ENCODE measurements at places on chromosomes 11 and 22. TPM values are rescaled to one million over a fixed set of nuclear protein-coding genes. Genes with fewer than 3 reads are reported as not detected.
A peak's percentile ranks its signal among the peaks of the same experiment; 100 is the strongest.

PKDREJ gene
- under 0.01 TPM for total RNA-seq

CARD10 gene
- total RNA-seq: 6.4 TPM

FOSL1 gene
- 4.9 TPM for total RNA-seq

P4HA3 gene
- total RNA-seq: 1.1 TPM

DNA sequence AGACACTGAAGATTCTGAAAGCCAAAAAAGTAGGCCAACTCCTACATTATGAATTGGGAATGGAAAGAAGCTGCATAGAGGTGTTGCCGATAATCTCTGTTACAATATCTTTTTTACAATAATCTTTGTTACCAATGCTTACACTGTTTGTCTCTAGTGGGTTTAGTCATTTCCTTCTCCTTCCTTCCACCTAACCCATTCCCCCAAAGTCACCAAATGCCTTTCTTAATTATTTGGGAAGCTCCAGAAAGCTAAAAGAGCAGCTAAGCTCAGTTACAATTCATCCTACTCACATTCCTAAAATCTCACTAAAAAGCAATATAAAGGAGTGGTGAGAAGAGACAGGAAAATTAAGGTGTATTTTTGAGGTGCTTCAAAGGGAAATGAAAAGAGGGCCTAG is 313.7 kb downstream of the SWAP70 start:
- no peak overlapping the region for H3K4me3 ChIP-seq
- no peaks in the 10 kb centered on the region for H3K36me3 ChIP-seq
- no peaks in the 10 kb centered on the region for H3K4me1 ChIP-seq
- no peaks in the 10 kb centered on the region for H3K27me3 ChIP-seq
- no peak overlapping the region for H3K27ac ChIP-seq

DNA sequence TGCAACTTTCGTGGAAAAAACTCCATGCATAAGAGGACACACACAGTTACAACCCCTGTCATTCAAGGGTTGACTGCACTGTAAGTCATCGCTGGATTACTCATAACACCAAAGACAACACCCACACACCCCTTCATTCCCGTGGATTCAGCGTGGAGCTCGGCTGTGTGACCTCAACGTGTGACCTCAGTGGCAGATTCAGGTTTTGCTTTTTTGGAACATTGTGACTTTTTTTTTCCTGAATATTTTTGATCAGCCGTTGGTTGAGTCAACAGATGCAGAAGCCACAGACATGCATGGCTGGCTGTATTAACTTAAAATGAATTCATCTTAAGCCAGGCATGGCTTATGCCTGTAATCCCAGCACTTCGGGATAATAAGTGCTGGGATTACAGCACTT is 19.7 kb upstream of the MUC5AC start:
- no peaks in the 10 kb centered on the region for H3K27me3 ChIP-seq
- no peak overlapping the region for H3K4me3 ChIP-seq
- no peak for DNase-seq
- no peaks in the 10 kb centered on the region for H3K36me3 ChIP-seq

- H3K27me3 ChIP-seq: no peaks in the 10 kb centered on the region
- no peak for DNase-seq
- no peaks in the 10 kb centered on the region for H3K36me3 ChIP-seq
- no peaks in the 10 kb centered on the region for H3K4me1 ChIP-seq
Measured at GRCh38 chr11:36695111-36695510, 97.1 kb upstream of the RAG2 start.

DNA sequence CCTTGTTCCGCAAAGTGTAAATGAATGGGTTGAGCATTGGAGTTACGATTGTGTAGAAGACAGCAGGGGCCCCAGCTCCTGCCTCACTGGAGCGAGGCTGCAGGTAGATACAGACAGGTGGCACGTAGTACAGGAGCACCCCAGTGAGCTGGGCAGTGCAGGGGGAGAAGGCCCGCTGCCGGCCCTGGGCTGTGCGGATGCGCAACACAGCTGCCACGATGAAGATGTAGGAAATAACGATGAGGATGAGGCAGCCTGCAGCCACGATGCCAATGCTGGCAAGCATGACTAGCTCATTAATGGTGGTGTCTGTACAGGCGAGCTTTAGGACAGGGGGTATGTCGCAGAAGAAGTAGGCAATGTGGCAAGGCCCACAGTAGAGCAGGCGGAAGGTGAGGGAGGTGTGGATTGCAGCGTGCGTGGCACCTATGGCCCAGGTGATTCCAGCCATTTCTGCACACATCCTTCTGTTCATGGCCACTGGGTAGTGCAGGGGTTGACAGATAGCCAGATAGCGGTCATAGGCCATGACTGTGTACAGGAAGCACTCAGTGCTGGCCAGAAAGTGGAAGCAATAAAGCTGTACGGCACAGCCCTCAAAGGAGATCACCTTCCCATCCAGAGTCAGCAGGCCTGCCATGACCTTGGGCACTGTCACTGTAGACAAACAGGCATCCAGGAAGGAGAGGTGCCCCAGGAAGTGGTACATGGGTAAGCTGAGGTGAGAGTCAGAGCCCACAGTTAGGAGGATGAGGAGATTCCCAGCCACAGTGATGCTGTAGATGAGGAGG is 616 bp downstream of the OR10S1 start:
- no peak for DNase-seq
- no peaks in the 10 kb centered on the region for H3K36me3 ChIP-seq
- H3K27me3 ChIP-seq: no peaks in the 10 kb centered on the region
- H3K4me1 ChIP-seq: no peaks in the 10 kb centered on the region
- H3K4me3 ChIP-seq: no peak overlapping the region
- no peak overlapping the region for H3K27ac ChIP-seq

- H3K27ac ChIP-seq: no peak overlapping the region
- H3K36me3 ChIP-seq: no peaks in the 10 kb centered on the region
Measured at GRCh38 chr22:19889951-19890350, 35.3 kb upstream of the GNB1L start.

DNA sequence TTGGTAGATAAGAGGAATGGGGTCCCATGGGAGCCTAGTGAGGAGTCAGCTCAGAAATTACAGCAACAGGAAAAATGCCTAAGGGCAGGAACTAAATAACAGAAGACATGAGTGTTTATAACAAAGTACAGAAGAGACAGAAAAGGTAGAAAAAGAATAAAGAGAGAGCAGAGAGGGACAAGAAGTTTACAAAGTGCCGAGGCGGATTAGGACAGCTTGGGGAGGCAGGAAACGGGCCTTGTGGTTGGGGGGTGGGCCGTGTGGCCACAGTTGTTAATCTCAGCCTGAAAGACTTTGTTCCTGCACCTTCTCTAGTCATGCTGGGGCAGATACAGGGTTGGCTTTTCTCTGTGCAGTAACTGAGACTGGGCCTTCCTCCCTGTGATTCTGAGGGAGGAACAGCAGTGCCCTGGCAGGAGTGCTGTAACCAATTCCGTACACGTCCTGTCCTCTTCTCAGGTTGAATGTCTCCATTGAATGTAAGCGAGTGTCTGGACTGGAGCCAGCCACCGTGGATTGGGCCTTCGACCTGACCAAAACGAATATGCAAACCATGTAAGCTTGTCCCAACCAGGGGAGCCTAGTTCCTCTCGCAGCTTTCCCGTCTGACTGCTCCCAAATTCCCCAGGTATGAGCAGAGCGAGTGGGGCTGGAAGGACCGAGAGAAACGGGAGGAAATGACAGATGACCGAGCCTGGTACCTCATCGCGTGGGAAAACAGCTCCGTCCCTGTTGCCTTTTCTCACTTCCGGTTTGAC is 13.2 kb downstream of the NAA40 start:
- H3K36me3 ChIP-seq: no peaks in the 10 kb centered on the region
- H3K4me1 ChIP-seq: no peaks in the 10 kb centered on the region
- no peaks in the 10 kb centered on the region for H3K27me3 ChIP-seq
- H3K27ac ChIP-seq: no peak overlapping the region
- H3K4me3 ChIP-seq: no peak overlapping the region
- no peak for DNase-seq

DNA sequence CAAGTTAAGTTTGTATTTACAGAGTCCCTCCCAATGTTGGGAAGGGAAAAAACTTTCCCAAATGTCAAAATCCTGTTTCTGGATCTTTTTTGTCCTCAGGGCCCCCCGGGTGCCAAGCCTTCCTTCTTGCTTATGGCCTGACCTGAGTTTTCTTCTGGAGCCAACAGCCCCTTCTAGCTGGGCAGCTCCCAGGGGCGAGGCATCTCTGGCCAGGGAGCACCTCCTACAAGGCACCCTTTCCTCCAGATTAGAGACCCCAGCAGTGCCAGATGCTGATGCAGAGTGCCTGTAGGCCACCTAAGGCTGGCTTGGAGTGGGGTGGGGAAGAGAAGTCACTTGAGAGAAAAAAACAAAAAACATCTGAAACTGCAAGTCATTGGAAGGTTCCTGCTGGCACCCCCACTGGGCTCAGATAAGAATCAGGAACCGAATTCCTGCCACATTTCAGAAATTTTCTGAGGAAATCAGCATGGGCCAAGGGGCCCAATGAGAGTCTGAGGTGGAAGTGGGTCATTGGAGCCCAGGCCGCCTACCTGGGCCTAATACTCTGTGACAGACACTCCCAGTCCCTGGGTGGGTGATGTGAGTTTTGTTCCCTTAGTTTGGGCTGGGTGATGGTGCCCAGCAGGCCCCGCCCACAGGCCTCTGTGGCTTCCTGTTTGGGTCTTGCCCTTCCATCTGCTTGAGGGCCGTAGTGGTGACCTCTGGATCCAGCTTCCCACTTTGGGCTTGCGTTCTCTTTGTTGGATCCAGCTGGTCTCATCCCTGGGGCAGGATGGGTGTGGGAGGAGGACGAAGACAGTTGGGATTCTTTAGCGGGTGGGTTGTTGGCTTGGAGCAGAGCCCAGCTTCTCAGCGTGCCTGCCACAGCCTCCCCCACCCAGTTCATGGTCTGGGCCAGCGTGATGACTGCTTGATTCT is 40.6 kb downstream of the PARVA start:
- no peaks in the 10 kb centered on the region for H3K36me3 ChIP-seq
- H3K27ac ChIP-seq: no peak overlapping the region
- H3K27me3 ChIP-seq: no peaks in the 10 kb centered on the region
- peaks cover 17% of the 10 kb centered on the region for H3K4me1 ChIP-seq
- DNase-seq: no peak

GRCh38 chr11:40337118-40337517 is 1122.3 kb downstream of the LRRC4C start:
- DNase-seq: no peak
- no peak overlapping the region for H3K4me3 ChIP-seq
- H3K4me1 ChIP-seq: no peaks in the 10 kb centered on the region
- no peaks in the 10 kb centered on the region for H3K27me3 ChIP-seq
- H3K27ac ChIP-seq: no peak overlapping the region
- H3K36me3 ChIP-seq: no peaks in the 10 kb centered on the region

GRCh38 chr22:32617903-32618302 is 143.3 kb downstream of the FBXO7 start:
- no peaks in the 10 kb centered on the region for H3K36me3 ChIP-seq
- no peaks in the 10 kb centered on the region for H3K27me3 ChIP-seq
- H3K4me1 ChIP-seq: peaks cover 20% of the 10 kb centered on the region
- no peak for DNase-seq
- H3K27ac ChIP-seq: peak overlapping the region; percentile 42

GRCh38 chr11:128589998-128590397 is 2.6 kb upstream of the ETS1 start:
- no peaks in the 10 kb centered on the region for H3K36me3 ChIP-seq
- no peaks in the 10 kb centered on the region for H3K4me1 ChIP-seq
- no peak for DNase-seq
- H3K4me3 ChIP-seq: no peak overlapping the region
- no peak overlapping the region for H3K27ac ChIP-seq
- no peaks in the 10 kb centered on the region for H3K27me3 ChIP-seq
